ENCODE measurements at places on chromosomes 2 and 18.

GRCh38 chr2:42046819-42047487 is 868 bp upstream of the PKDCC start:
- no peak for DNase-seq

- DNase-seq = no peak
Measured at GRCh38 chr2:199972088-199972626, 16.8 kb downstream of the MAIP1 start.

DNA sequence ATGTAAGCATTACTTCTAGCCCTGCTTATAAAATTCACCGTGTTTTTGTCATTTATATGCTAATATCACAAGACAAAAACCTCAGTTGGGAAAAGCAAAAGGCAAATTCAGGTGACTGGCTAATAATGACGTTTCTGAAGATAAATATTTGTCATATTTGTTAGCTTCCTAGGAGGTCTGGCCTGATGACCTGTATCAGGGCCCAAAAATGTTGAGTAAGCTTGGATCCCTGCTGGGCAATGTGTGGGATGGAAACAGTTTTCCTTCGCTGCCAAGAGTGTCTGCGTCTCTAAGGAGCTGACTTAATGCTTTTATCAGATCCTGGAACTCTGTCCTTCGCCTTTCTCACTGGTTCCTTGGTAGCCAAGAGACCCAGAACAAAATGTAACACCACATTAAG is 230.1 kb upstream of the PXDN start:
- DNase-seq = no peak

GRCh38 chr2:96345438-96345837 is 9.9 kb downstream of the NCAPH start:
- DNase-seq = no peak

DNA sequence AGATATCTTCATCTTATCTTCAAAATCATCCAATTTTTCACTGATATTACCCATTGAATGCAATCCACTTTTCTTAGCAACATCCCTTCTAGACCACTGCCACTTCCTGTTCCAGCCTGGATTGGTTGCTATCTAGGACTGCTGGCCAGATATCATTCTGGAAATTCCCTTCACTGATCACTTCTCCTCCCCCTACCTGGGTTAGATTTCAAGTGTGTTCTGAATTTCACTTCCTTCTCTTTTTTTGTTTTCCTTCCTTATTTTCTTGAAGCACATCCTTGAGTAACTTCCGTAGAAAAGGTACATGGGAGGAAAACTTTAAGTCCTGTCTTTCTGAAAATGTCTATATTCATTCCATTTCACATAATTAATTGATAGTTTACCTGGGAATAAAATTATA is 82.0 kb upstream of the IL1R2 start:
- peak; percentile 61 for DNase-seq

All from MV-4-11 (cell line).